ENCODE measurements at places on chromosomes 11 and 22.

GRCh38 chr11:20671856-20672546, 2.6 kb downstream of the NELL1 start:
- DNase-seq: no peak

DNA sequence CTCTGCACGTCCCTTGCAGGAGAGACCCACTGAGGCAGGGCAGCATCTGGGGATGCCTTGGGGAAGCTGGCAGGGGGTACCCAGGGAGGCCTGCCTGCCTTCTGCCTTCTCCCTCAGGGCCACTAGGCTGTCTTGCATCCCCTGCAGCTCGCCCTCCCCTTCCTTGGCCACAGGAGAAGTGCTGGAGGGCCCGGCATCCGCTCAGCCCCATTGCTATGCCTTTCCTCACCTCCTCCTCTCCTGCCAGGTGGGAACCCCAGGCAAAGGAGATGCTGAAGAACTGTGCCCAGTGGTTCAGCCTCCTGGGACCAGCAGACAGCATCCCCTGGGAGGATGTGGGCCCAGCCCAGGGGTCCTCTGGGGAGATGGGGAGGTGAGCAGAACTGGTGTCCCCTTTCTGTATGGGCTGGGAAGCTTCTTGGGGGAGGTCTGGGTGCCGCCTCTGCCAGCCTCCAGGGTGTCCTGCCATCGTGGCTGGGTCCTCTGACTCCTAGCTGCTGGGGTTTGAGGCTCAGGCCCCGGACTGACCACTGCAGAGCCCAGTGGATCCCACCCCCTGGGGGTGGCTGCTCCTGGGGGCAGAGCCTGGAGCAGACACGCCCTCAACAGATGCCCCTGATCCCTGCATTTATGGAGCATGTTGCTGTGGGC, 20.6 kb downstream of the MRGPRG start:
- DNase-seq: no peak

GRCh38 chr11:27603376-27603990, 96.8 kb downstream of the BDNF start:
- no peak for DNase-seq

DNA sequence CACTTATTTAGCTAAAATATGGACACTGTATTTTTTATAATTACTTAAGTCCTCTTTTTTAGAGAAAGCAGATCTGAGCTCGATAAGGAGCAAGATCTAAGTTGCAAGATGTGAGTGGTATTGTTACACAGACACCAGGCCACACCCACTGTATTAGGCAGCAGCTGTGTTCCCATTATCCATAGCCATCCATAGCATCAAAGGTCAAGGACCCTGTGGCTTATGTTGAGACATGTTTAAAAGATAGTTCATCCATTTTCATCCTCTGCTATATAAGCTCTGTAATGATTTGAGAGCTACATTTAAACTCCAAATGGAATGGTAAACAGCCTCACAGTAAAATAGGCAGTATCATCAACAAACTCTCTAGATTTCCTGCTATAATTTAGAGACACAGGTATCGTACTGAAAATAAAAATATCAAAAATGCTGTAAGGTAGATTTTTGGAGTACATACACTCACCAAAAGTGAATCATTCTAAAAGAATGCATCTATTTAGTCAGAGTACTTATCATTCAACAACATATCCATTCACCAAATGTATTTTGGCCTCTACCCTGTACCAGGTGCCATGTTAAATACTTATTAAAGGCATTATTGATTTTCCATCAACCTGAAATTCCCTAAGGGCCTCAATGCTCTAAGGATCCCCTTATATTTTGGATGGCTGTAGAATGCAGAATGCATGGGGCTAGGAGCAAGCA, 574.0 kb downstream of the LRRC4C start:
- no peak for DNase-seq

DNA sequence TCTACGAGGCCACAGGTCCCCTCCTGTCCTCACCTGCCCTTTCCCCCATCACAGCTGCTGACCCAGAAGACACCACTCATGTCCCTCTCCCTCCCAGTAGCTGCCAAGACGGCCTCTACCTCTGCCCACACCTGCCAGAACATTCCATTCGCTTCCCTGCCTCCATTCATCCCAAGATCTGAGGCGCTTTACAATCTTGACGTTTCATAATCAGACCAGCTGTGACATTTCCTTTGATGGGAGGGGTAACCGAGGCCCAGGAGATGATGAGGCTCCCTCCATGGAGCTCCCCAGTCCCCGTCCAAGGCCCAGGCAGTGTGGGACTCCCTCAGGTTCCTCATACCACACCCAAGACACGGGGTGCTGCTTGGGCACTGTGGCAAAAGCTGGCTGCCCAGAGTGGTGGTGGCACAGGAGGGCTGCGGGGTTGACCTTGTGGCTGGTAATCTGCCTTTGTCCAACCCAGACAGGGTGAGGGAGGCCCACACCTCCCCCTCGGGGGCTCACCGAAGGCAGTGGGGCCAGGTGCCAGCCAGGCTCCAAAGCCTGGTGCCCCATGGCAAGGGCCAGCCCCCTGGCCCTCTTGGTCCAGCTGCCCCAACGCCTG, 17.3 kb downstream of the PHLDA2 start:
- DNase-seq: no peak

DNA sequence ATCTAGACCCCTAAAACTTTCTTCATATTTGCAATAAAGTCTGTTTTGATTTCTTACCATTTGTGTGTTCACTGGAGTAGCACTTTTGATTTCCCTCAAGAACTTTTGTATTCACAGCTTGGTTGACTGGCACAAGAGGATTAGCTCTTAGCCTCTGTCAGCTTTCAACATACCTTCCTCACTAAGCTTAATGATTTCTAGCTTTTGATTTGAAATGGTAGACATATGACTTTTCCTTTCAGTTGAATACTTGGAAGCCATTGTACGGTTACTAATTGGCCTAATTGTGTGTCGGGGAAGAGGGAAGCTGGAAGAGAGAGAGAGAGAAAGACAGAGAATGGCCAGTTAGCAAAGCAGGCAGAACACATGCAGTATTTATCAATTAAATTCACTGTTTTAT, 180.5 kb downstream of the ARHGAP42 start:
- DNase-seq: no peak

DNA sequence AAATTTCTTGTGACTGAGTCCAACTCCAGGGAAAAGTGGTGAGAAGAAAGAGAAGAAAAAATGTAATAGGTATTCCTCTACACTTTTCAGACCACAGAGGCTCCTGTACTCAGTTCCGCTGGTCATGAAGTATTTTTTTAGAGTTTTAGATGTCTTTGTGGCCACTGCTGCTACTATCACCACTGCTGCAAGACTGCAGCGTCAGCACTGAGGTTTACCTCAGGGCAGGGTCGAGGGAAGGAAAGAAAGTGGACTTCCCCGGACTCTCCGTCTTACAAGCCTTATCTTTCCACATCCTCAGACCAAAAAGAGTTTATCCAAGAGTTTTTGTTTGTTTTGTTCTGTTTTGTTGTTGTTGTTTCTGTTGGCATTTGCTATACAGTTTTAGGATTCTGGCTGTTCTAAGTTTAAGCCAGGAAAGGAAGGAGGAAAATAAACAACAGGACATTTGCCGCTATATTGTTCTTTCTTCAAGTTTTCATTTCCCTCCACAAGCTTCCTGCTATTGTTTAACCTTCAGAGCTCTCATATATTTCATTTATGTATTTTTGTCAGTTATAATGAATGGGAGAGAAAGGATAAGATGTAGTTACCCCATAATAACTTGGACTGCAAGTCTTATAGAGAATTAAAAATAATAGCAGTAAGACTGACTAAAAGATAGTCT, 919.3 kb downstream of the NTM start:
- no peak for DNase-seq

- no peak for DNase-seq
Measured at GRCh38 chr11:12177739-12178338, 67.4 kb downstream of the MICAL2 start.

GRCh38 chr22:27780161-27780575, 21.4 kb downstream of the MN1 start:
- DNase-seq: no peak

DNA sequence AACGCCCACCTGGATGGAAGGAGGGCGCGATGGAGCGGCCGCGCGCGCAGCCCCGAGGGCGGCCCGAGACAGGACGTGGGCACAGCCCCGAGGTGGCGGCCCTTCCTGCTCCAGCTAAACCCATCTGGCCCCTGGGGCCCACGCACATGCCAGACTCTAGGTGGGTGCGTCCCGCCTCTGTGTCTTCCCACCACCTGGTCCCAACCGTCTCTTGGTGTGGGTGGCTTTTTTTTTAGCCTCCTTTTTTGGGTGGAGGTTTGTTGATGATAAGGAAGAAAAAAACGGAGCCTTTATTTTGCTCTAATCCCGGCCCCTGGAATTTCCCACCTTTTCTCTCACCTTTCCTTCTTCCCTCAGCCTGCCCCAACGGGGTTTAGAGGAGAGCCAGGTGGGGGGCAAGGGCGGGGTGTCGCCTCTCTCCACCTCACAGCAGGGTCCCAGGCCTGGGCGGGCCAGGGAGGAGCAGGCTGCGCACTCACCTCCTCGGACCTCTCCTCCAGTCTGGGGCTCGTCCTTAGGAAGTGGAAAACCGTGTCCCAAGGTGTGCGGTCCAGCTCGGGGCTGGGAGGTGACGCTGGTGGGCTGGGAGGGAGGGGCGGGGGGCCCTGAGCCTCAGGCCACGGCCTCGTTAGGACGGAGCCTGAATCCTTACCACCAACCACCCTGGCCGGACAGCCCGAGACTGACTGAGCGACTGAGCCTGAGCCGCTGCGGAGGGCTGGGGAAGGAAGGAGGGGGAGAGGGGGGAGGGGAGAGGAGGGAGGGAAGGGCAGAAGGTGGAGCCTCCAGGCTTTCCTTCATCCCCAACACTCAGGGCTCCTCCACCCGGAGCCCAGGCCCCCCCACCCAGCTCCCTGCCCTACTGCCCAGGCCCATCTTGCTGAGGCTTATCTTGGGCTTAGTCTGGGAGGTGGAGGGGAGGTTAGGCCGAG, at the start of gene SOX10:
Gene SOX10, minus strand, starts transcription at position 696 of the 932 bp plus-strand sequence. CDS start 771 bp downstream, outside the sequence.
- DNase-seq: no peak

- DNase-seq: no peak
Measured at GRCh38 chr11:118868659-118869058, 15.0 kb upstream of the CXCR5 start.

DNA sequence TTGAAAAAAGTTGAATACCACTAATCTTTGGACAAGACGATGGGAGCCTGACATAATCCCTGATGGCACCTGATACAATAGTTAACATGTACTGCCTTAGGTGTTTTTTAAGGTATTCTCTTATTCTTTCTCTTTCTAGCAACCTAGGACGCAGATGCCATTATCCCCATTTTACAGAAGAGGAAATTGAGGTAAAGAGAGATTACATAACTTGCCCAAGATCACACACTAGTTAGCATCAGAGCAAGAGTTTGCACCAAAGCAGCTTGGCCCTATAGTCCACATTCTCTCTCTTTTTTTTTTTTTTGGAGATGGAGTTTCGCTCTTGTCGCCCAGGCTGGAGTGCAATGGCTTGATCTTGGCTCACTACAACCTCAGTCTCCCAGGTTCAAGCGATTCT, 35.7 kb upstream of the RBFOX2 start:
- DNase-seq: no peak

DNA sequence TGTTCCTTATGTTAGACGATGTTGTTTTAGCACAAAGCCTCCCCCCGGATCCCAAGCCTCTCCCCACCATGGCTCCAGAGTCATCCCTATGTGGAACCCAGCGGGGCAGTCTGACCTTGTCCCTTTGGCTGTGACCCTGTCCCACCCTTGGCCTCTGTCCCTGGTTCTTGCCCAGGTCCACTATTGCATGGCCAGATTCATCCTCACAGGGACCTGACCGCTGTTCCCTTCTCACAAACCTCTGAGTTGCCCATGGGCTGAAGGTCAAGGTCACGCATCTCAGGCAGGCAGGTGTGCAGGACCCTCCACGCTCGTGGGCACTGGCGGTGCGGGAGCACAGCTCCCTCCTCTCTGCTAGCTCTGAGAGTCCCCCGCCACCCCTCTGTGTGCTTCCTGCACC, 39.0 kb downstream of the BCR start:
- no peak for DNase-seq

DNA sequence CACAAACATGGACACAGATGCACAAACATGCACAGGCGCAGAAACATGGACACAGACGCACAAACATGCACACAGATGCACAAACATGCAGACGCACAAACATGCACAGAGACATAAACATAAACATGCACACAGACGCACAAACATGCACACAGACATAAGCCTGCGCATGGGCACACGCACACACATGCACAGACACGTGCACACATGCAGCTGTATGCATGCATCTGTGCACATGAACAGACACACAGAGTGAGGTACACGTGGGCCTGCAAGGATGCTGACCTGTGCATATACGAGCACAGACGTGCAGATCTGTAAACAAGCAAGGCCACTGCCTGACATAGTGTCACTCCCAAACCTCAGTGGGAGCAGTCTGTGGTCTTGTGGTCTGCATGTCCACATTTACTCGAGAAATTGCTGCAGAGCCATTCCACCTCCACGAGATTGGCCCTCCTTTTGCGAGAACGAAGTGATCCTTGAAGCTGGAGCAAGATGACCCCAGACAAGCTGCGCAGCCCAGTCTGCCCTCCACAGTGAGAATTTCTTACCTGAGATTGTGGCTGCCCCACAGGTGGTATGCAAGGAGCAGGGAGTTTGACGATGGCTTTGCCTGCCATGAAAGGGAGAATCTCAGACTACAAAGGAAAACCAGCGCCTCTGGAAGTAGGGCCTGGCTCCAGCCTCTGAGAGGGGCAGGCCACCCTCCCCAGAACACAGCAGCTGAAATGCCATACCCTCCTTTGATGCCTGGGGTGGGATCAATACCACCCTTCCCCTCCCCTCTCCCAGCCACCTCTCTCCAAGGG, 299.9 kb downstream of the BRD1 start:
- no peak for DNase-seq

- no peak for DNase-seq
Measured at GRCh38 chr11:81907996-81908395, 825.7 kb downstream of the FAM181B start.

- DNase-seq: no peak
Measured at GRCh38 chr22:20796731-20797130, 22.8 kb downstream of the SERPIND1 start.

- no peak for DNase-seq
Measured at GRCh38 chr11:68206211-68206610, 6.9 kb downstream of the KMT5B start.

- no peak for DNase-seq
Measured at GRCh38 chr11:12356944-12357655, 20.3 kb upstream of the PARVA start.

GRCh38 chr11:8908099-8908498, 2.9 kb upstream of the AKIP1 start:
- DNase-seq: no peak
